Hindlimb muscle (tissue), 1 donor: ENCODE measurements at places on chromosomes 12 and 14. TPM values are rescaled to one million over a fixed set of nuclear protein-coding genes. Genes with fewer than 3 reads are reported as not detected.

The C1R gene
- 140 TPM for polyA plus RNA-seq

The PNN gene
- polyA plus RNA-seq = 80.4 TPM

The HPD gene
- polyA plus RNA-seq = not detected

DNA sequence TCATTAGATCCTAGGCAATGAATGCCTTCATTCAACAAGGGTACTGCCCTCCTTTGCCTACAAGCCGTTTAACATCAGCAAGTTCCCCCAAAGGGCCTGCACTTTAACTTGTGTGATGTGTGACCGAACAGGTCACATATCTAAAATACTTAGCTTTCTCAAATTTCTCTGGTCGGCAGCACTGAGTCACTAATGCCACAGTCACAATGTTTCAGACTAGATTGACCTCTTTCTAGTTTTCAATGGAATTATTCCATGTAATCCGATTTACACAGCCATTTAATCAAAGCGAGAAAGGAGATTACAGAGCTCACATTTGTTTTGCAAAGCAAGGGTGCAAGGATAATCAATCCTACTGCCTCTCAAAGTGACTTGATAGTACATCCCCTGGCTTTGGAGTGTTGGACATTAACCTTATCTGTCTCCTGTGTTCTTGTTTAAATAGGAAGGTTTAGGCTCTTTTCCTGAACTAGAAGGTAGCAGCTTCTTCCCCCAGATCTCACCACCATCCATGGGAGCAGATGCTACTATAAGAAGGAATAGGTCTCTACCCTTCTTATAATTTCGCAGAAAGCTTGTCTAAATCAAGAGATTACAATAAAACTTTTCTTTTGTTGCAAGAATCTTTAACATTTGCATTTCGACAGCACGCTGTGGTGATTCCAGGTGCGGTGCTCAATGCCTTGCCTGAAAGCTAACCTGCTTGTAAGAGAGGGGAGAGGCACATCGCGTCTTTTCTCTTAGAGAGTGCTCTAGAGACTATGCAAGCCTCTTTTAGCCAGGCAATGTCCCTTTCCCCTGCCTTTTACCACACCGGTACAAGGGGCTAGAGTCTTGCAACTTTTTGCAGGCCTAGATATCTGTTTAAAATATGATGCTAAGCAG is 1.8 kb downstream of the KITLG start:
- no peak for DNase-seq

DNA sequence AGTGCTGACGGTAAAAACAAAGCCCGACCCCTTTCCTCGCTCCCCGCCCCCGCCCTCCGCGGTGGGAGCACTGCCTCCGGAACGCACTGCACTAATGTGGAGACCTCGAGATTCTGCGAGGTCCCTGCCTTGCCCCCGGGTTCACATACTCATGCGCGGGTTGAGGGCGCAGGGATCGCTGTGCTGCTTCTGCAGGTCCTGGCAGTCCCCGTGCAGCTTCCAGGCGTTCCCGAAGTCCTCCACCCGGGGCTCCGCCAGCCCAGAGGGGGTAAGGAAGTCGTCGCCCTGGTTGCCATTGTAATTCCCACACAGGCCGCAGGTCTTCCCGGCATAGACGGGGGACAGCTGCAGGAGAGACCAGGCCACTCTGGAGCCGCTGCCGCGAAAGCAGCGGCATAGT is 66.8 kb downstream of the VWF start:
- DNase-seq = no peak

- DNase-seq = no peak
Observed at GRCh38 chr12:130153803-130154202, 8.5 kb upstream of the FZD10 start.
